CD4-positive, CD25-positive, alpha-beta regulatory T cell (primary cell): ENCODE measurements at places on chromosomes 11 and 22. TPM values are rescaled to one million over a fixed set of nuclear protein-coding genes. Genes with fewer than 3 reads are reported as not detected.
A peak's percentile ranks its signal among the peaks of the same experiment; 100 is the strongest.

GRCh38 chr11:47514825-47515647 lies 37.9 kb downstream of the CELF1 start:
- peak overlapping the region; percentile 55 for H3K4me3 ChIP-seq
- no peak overlapping the region for H3K27ac ChIP-seq
- H3K27me3 ChIP-seq = no peaks in the 10 kb centered on the region
- H3K36me3 ChIP-seq = peaks cover 2% of the 10 kb centered on the region

DNA sequence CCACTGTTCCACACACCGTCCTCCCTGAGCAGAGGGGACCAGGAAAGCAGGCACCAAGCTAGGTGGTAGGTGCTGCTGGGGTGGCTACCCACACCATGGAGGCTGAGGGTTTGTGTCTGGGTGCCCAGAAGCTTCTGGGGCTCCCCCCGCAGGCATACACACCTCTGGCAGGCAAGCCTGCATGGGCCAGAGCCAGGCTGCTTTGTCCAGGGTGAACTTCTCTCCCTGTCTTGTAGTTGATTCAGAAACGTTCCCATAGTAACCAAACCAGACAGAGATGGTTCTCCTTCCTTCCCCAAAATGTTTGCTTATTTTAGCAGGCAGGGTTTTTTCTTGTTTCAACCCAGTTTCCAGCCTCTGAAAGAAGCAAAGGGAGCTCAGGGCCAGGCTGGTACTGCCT lies 40.9 kb upstream of the SUSD2 start:
- no peaks in the 10 kb centered on the region for H3K27me3 ChIP-seq
- H3K4me3 ChIP-seq = no peak overlapping the region
- peaks cover 42% of the 10 kb centered on the region for H3K4me1 ChIP-seq

- H3K36me3 ChIP-seq = no peaks in the 10 kb centered on the region
- H3K27me3 ChIP-seq = no peaks in the 10 kb centered on the region
- no peak for DNase-seq
Observed at GRCh38 chr22:42743501-42743991, 22.9 kb upstream of the A4GALT start.

The KCNE3 gene
- not detected for total RNA-seq

GRCh38 chr11:99432677-99433076 lies 411.9 kb downstream of the CNTN5 start:
- H3K27ac ChIP-seq = no peak overlapping the region
- no peak overlapping the region for H3K4me3 ChIP-seq
- no peaks in the 10 kb centered on the region for H3K4me1 ChIP-seq
- H3K27me3 ChIP-seq = no peaks in the 10 kb centered on the region
- no peaks in the 10 kb centered on the region for H3K36me3 ChIP-seq
- DNase-seq = no peak

GRCh38 chr11:14551380-14551779 lies 31.2 kb upstream of the PSMA1 start:
- H3K36me3 ChIP-seq = no peaks in the 10 kb centered on the region
- H3K4me3 ChIP-seq = no peak overlapping the region
- H3K27ac ChIP-seq = no peak overlapping the region
- no peak for DNase-seq
- peaks cover 20% of the 10 kb centered on the region for H3K4me1 ChIP-seq
- H3K27me3 ChIP-seq = no peaks in the 10 kb centered on the region

DNA sequence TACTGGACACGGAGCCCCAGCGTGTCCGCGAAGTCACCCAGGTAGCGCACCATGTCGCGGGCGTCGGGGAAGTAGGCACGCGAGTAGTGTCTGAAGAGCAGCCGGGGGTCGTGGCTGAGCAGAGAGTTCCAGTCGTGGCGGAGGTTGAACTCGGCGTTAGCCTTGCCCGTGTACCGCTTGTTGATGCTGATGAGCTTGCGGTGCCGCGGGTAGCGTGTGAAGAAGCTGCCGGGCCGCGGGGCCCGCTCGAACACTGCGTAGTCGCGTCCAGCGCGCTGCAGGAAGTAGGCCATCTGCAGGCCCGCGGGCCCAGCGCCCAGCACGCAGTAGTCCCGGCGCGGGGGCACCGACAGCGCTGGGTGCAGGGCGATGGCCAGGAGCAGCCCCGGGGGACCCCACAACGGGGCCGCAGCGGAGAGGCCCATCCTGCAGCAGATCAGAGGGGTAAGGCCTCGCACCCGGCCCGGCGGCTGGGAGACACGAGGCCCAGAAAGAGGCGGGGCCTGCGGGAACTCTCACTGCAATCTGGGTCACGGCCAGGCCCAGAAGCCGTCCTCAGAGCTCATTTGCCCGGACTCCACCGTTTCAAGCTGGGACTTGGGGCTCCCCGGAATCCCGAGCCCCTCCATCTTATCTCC lies 723 bp downstream of the FOXRED2 start:
- peaks cover 9% of the 10 kb centered on the region for H3K36me3 ChIP-seq
- no peaks in the 10 kb centered on the region for H3K27me3 ChIP-seq
- no peak overlapping the region for H3K4me3 ChIP-seq
- H3K27ac ChIP-seq = no peak overlapping the region
- H3K4me1 ChIP-seq = peaks cover 12% of the 10 kb centered on the region

DNA sequence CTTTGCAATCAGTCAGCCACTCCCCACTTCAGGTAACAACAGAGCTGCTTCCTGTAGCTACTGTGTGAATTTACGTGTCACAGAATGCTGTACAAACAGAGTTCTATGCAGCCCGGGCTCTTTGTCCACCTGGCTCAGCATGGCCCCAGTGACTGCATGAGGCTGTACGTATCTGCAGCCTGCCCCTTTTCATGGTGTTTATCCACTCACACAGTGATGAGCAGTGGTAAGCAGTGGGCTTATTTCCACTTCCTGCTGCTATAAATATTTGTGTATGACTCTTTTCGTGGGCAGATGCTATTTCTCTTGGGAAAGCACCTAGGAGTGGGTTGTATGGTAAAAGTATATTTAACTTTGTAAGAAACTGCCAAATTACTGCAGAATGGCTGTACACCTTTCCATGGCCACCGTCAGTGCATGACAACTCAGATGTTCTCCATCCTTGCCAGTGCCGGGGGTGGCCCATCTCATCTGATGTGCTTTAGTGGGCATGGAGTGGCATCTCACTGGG lies 43.3 kb downstream of the MYEOV start:
- peak overlapping the region; percentile 34 for H3K4me3 ChIP-seq
- no peaks in the 10 kb centered on the region for H3K27me3 ChIP-seq
- H3K4me1 ChIP-seq = peaks cover 13% of the 10 kb centered on the region
- DNase-seq = no peak
- H3K27ac ChIP-seq = peak overlapping the region; percentile 51

The HOATZ gene
- total RNA-seq = not detected

The ZNF215 gene
- 0.15 TPM for total RNA-seq

GRCh38 chr11:1200611-1201191 lies 22.2 kb upstream of the MUC5B start:
- no peaks in the 10 kb centered on the region for H3K36me3 ChIP-seq
- H3K27ac ChIP-seq = no peak overlapping the region
- DNase-seq = no peak
- no peaks in the 10 kb centered on the region for H3K4me1 ChIP-seq
- no peaks in the 10 kb centered on the region for H3K27me3 ChIP-seq

GRCh38 chr11:123797114-123797513 lies 9.0 kb downstream of the OR6M1 start:
- DNase-seq = no peak
- H3K36me3 ChIP-seq = no peaks in the 10 kb centered on the region
- no peaks in the 10 kb centered on the region for H3K27me3 ChIP-seq
- no peak overlapping the region for H3K4me3 ChIP-seq
- no peaks in the 10 kb centered on the region for H3K4me1 ChIP-seq
- H3K27ac ChIP-seq = no peak overlapping the region

The KCNJ11 gene
- total RNA-seq = not detected

DNA sequence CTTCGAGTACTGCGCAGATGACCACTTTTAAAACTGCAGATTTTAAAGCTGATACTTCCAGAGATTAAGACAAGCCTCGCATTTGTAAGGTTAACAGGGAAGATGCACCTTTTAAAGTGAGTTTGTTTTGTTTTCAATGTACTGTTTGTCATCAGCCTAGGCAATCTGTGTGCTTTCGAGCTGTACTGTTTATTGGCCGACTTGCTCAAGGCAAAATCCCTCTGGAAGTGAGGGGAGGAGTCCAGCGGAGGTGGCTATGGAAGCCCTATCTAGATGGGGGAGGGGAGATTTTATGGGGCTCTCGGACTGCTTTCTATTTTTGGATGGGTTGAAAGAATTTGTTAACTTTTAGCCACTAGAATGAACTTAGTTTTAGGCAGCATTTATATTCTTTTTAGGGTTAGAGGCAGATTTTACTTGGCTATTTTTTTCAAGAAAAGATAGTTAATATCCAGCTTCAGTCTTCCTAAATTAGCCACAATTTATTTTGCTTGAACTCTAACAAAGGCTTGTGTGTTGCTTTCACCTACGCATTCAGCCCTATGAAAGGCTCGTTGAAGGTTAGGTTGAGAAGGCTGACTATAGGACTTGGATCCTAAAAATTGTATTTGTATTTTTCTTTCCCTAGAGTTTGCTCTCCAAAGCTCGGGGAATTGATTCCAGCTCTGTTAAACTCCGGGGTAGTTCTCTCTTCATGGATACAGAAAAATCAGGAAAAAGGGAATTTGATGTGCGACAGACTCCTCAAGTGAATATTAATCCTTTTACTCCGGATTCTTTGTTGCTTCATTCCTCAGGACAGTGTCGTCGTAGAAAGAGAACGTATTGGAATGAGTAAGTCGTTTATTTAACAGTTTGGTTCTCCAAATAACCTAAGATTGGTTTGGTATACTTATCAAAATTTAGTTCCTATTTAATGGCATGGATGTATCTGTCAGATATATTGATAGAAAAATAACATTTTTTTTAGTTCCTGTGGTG lies 2.1 kb downstream of the WEE1 start:
- peaks cover 39% of the 10 kb centered on the region for H3K4me1 ChIP-seq
- no peak for DNase-seq
- H3K36me3 ChIP-seq = peaks cover 4% of the 10 kb centered on the region

DNA sequence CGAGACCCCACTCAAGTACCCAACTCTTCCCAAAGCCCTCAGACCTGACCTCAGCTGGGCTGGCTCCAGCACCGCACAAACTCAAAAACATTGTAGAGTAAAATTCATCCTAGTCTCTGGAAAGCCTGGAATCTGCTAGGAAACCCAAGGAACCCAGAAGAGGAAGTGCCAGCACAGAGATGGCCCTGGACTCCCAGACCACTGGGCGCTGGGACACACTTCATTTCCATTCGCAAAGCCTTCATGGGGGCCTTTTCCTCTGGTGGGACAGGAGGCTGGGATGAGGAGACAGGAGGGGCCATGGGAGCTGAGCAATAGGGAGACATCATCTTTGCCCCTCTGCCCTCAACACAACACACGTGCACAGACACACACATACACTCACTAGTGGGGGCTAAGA lies 30.8 kb downstream of the ARRB1 start:
- no peaks in the 10 kb centered on the region for H3K27me3 ChIP-seq
- no peak overlapping the region for H3K4me3 ChIP-seq
- H3K36me3 ChIP-seq = peaks cover under 1% of the 10 kb centered on the region
- H3K4me1 ChIP-seq = no peaks in the 10 kb centered on the region

DNA sequence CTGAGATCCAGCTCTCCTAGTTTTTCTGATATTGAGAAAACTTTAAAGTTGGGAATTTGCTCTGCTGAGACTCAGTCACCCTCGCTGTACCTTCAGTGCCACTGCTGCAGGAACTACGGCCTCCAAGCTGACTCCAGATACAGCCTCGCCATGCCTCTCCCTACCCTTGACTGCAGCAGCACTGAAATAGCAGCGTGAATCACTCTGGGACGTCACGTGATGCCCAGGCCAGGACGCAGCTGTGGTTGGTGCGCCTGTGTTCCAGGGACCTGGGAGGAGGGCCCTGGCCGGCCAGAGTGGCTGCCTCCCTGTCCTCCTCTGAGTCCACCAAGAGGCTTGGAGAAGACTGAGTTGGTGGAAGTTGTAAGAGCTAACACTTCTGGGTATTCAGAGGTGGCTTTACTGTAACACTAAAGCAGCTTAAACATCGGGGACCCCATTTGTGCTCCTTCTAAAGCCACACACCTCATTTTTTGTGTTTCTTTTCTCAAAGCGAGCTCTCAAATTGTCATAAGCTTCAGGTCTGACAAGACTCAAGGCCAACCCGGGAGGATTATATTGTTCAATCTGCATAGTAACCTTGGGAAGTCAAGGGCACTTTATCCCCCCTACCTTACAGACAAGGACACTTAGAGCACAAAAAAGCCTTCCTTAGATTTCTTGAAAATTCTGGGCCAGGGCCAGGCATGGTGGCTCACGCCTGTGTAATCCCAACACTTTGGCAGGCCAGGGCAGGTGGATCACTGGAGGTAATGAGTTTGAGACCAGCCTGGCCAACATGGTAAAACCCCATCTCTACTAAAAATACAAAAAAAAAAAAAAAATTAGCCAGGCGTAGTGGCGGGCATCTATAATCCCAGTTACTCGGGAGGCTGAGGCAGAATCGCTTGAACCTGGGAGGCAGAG lies 4.2 kb upstream of the STIP1 start:
- H3K4me1 ChIP-seq = peaks cover 22% of the 10 kb centered on the region
- no peak for DNase-seq
- no peak overlapping the region for H3K4me3 ChIP-seq
- H3K27ac ChIP-seq = no peak overlapping the region
- H3K27me3 ChIP-seq = no peaks in the 10 kb centered on the region
- no peaks in the 10 kb centered on the region for H3K36me3 ChIP-seq

The PKNOX2 gene
- total RNA-seq = not detected

The KCNK4 gene
- total RNA-seq = not detected

DNA sequence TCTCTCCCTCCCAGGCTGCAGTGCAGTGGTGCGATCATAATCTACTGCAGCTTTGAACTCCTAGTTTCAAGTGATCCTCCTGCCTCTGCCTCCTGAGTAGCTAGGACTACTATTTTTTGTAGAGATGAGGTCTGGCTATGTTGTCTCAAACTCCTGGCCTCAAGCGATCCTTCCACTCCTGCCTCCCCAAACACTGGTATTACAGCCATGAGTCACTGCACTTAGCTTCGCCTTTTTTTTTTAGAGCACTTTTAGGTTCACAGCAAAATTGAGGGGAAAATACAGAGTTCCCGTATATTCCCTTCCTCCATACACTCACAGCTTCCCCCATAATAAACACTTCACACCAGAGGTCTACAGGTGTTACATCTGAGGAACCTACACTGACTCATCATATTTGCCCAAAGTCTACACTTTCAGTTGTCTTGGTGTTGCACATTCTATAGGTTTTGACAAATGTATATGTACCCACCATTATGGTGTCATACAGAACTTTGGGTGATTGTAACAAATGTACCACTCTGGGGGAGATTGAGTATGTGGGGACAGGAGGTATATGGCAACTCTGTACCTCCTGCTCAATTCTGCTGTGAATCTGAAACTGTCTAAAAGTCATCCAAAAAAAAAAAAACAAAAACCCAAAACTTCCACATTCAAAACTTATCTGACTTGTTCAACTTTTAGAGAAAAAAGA lies 11.3 kb upstream of the SLC37A4 start:
- H3K27me3 ChIP-seq = no peaks in the 10 kb centered on the region
- H3K4me1 ChIP-seq = no peaks in the 10 kb centered on the region
- H3K27ac ChIP-seq = no peak overlapping the region
- DNase-seq = no peak
- peaks cover 8% of the 10 kb centered on the region for H3K36me3 ChIP-seq

The C11orf16 gene
- not detected for total RNA-seq

The YAP1 gene
- total RNA-seq = not detected

DNA sequence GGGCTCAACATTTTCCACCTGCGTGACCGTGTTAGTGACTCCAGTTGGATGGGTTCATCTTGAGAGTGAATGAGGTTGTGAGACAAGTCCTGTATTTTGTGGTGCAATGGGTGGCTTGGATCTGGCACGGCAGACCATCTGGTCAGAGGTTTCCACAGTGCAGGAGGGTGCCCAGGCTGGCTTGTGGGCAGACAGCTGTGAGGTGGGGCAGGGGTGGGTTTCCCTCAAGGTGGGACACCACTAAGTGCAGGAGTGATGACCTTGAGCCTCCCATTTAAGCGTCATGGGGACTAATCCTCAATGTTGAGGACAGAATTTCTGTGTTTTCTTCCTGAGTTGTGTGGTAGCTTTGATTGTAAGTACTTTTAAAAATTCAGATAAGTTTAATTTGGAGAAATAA lies 220.6 kb downstream of the TBC1D22A start:
- no peak overlapping the region for H3K4me3 ChIP-seq
- H3K36me3 ChIP-seq = peaks cover 13% of the 10 kb centered on the region
- H3K27me3 ChIP-seq = no peaks in the 10 kb centered on the region
- no peak overlapping the region for H3K27ac ChIP-seq

The MYO18B gene
- 0.35 TPM for total RNA-seq
